ENCODE measurements at places on chromosomes 1 and 21.

DNA sequence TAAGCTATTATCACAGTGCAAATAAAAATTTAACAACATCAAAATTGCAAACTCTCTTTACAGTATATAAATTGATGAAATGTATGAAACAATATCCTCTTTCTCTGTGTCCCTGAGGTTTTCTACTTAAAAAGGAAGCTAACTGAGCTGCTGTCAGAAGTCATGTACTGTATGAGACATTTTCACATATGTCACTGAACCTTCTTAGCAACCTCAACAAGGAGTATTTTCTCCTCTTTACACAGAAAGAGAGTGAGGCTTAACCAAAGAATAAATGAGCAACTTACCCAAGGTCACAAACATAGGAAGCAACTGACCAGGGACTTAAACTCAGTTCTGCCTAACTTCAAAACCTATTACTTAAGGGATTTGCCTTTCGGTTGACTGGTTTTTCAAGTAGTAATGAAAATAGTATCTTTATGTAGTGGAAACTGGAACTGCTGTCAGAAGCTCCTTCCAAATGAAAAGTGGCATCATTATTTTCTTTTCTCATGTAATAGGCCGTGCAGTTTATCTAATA lies 288.9 kb downstream of the LRRIQ3 start:
- no peak for DNase-seq

- DNase-seq, result no peak
Measured at GRCh38 chr1:10736634-10737586, 59.5 kb downstream of the CASZ1 start.

DNA sequence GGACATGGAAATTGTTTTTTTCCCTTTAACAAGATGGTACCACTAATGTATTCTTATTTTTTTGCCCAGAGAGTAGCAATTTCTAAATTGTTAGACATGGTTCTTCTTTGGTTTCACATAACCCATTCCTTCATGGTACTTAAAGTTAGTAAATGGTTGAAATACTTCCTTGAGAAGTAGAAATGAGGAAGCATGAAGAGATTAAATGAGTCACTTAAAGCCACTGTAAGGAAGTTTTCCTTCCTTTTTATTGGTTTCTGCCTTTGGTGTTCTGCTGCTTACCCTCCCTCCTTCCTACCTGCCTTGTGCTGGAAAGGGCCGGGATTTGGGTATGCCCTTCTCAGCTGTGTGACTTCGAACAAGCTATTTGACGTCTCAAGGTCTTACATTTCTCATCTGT lies 101.0 kb downstream of the KIF26B start:
- no peak for DNase-seq

DNA sequence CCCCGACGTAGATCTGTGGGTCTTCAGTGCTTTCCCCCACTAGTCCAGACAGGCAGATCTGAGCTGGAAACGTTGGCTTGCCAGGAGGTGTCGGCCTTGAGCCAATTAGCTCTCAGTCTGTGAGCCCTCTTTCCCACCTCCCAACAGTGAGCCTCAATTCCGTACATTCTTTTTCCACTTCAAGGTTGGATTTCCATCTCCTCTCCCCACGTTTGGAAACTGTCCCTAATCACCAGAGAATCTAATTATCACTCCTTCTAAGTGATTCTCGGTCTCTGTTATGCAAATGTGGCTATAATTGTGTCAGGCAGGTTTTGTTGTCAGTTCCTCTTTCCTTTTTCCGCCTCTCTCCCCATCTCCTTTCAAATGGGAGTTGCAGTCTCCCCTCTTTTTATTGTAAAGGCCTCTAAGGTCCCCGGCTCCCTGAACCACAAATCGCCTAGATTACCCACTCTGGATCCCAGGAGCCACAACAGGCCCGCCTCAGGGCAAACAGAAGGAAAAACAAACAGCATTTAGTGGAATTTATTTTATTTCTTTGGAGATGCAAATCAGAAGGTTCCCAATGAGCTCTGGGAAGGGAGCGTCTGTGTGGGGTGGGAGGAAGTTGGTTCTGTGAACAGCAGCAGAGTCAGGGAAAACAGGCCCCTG lies 29.4 kb upstream of the LRRN2 start:
- no peak for DNase-seq

DNA sequence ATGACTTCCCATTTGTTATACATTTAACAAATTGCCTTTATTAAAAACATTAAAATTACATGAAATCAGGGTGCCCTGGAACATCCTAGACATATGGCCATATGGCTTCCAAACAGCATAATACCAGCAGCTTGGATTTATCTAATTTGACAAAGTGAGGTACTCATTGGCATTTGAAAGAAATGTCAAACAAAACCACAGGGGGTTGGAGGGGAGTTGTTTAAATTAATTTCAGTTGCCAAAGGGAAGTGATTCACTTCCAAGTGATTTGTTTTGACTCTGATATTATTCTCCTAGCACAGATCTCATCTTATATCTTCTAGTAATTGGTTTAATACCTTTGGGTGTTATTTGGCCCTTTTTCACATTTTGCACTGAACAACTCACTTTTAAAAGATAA lies 24.5 kb upstream of the POU2F1 start:
- DNase-seq, result no peak

DNA sequence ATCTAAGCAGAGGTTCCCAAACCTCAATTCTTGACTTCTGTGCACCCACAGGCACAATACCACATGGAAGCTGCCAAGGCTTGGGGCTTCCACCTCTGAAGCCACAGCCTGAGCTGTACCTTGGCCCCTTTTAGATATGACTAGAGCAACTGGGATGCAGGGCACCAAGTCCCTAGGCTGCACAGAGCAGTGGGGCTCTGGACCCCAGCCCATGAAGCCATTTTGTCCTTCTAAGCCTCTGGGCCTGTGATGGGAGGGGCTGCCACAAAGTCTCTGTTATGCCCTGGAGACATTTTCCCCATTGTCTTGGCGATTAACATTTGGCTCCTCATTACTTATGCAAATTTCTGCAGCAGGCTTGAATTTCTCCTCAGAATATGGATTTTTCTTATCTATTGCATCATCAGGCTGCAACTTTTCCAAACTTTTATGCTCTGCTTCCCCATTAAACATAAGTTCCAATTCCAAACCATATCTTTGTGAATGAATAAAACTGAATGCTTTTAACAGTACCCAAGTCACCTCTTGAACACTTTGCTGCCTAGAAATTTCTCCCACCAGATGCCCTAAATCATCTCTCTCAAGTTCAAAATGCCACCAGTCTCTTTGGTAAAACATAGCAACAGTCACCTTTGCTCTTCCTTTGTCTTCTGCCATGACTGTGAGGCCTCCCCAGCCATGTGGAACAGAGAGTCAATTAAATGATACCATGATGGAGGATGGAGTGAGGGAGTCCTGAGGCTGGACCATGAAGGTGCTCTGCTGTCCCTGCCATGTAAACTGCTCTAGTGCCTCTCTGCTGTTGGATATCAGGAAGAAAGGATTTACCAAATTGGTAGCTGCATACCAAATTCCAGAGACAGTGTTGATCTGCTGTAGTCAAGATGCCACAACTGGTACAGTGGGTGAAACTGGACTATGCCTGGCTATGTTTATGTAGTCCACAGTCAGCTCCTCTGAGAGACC lies 37.6 kb downstream of the RUNX3 start:
- DNase-seq, result no peak

- DNase-seq, result peak; percentile 73
Measured at GRCh38 chr1:110203021-110203661, 7.0 kb upstream of the KCNC4 start.

DNA sequence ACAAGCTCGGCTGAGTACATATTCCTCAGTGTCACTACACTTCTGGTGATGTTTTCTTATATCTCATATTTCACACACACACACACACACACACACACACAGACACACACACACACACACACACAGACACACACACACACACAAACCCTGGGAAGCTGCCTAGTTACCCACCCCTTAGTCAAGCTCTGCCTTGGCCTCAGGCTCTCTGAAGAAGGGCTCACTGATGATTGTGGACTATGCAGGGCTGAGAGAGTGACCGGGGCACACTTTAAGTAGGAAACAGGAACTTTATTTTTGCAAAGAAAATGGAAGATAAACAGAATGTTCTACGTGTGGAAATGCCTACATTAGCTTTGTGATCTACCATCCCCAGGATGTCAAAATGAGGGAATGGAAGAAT lies 19.2 kb upstream of the LCE2D start:
- DNase-seq, result no peak

DNA sequence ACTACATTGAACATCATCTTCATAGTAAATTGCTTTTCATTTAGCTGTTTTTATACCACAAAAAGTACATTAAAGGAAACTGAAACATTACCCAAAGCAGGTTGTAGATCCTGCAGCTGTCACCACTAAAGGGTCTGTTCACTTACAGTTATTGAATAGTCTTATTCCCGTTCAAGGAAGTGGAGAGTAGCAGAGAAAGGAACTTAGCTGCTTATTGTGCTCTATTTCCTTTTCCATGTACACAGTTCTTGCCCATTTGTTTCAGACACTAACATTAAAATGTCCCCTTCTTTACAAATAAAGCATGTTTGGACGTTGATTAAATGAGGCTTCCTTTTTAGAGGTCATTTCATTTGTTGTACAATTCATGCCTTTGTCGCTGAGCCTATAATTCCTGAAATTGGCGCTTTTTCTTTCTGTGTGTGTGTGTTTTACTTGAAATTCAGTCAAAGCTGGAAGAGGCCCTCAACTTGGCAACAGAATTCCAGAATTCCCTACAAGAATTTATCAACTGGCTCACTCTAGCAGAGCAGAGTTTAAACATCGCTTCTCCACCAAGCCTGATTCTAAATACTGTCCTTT lies 44.4 kb upstream of the BMP8A start:
- DNase-seq, result no peak

- peak; percentile 78 for DNase-seq
Measured at GRCh38 chr1:19811206-19811851, 3.8 kb downstream of the RNF186 start.

GRCh38 chr1:207052911-207053769 lies at the start of gene PFKFB2:
PFKFB2 (plus strand) TSS chr1:207053275; CDS start chr1:207054718, 1,443 bp downstream.
- DNase-seq, result peak; percentile 86

DNA sequence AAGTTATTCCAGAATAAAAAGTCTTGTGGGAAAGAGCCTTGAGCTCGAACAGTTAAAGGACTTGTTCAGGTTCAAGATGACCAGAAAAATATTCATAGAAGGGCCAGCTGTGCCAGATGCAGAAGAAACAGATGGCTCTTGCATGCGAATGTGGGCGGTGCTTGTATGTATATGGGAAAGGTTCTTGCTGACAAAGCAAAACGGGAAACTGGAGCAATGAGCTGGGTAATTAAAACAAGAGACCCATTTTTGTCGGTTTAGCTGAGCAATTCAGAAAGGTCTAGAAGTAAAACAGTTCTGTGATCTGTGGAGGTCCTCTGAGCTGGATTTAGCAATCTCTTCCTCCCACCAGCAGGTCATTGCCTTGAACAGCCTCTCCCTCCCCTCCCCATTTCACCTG lies 107.2 kb upstream of the MARK1 start:
- no peak for DNase-seq

DNA sequence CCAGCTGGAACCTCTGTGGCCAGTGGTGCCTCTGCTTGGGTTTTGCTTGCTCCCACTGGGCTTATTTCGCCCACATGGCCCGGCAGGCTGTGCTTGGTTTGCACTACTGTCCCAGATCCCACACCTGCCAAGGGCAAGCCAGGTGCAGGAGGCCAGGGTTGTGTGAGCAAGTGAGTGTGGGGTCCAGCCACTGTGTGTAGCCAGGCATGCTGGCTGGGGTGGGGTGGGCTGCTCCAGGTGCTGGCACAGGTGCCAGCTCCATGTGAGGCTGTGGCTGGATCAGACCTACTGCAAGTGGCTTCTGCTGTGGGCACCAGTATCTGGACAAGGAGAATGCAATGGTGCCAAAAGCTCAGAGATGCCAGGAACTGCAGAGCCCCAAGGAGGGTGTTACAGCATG lies 28.5 kb downstream of the RYR2 start:
- no peak for DNase-seq

DNA sequence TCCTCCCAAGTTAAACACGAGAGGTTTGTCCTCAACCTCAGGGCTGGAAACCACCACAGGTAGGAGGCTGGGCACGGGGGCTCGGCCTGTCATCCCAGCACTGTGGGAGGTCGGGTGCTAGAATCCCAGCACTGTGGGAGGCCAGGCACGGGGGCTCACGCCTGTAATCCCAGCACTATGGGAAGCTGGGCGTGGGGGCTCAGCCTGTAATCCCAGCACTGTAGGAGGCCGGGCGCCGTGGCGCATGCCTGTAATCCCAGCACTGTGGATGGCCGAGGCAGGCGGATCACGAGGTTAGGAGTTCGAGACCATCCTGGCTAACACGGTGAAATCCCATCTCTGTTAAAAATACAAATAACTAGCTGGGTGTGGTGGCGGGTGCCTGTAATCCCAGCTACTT lies 6.7 kb upstream of the CDK11A start:
- no peak for DNase-seq

DNA sequence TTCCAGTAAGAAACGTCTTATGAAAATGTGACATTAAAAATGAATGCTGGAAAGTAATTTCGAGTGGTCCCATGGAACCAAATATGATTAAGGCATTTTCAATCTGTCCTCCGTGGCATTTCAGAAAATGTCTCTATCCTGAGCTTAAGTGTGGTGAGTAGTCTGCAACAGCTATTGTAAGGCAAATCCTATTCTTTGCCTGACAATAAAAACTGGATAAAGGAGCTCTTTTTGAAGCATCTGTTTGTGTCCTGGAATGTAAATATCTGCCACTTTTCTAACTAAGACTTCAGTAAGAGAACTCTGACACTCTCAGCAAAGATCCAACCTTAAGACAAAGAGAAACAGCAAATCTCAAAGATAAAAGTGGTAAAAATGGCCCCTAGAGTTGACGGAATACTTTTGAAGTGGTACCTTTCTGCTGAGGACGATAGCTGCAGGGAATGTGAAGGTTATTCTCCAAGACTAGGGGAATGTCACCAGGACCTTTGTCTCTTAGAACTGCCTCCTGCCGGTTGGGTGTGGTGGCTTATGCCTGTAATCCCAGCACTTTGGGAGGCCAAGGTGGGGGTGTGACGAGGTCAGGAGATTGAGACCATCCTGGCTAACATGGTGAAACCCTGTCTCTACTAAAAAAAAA lies 486.7 kb upstream of the ZP4 start:
- no peak for DNase-seq

DNA sequence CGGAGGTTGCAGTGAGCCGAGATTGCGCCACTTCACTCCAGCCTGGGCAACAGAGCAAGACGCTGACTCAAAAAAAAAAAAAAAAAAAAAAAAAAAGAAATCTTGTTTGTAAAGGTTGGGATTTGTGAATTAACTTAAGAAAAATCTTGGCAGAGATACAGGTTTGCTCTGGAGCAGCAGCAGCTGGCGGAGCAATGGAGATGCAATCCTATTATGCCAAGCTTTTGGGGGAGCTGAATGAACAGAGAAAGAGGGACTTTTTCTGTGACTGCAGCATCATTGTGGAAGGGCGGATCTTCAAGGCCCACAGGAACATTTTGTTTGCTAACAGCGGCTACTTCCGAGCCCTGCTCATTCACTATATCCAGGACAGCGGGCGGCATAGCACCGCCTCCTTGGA lies 5.6 kb downstream of the ZBTB8B start:
- DNase-seq, result no peak

DNA sequence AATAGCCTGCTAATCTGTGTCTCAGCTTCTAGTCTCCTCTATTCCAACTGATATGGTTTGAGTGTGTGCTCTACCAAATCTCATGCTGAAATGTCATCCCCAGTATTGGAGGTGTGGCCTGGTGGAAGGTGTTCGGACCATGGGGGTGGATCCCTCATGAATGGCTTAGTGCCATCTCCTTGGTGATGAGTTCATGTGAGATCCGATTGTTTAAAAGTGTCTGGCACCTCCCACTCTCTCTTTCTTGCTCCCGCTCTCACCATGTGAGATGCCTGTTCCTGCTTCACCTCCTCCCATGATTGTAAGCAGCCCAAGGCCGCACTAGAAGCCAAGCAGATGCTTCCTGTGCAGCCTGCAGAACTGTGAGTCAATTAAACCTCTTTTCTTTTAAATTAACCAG lies 73.5 kb upstream of the CAMK1G start:
- no peak for DNase-seq

Data from AG08396 (cell line).